ENCODE measurements at places on chromosomes 16 and 17.

DNA sequence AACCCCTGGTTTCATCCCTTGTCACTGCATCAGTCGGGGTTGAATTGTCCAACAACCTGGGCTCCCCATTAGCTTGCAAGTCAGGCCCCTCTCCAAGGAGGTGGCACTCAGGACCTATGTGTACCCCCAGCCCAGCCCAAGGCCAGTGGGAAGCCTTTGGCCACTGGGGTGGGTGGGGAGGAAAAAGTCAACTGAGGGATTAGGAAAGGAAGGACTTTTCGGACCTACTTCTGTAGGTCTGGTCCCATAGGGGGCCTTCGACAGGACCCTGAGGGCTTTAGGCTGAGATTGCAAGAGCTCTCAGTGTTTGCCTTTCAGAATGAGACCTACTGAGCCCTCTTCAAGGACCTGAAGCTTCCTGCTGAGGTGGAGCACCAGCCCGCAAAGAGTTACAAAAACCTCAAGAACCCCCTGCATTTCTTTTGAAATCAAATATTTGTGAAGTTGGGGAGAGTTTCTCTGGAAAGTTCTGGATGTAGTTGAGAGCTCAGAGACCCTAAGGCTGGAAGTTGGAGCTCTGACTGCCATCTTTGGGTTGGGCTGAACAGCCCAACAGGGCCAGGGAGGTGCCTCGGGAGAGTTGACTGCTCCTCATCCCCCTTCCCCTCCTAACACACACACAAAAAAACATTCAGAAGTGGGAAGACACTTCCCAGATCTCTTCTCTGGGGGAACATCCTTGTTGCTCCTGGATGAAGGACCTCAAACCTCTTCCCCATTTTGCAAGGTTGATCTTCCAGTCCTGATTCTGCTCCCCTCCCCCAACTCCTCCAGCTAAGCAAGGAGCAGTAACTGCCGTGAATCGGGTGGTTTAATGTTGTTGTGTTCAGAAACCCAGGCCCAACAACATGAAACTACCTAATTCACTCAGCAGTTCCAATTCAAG lies 5.8 kb upstream of the HOXB9 start:
- no peak for DNase-seq

DNA sequence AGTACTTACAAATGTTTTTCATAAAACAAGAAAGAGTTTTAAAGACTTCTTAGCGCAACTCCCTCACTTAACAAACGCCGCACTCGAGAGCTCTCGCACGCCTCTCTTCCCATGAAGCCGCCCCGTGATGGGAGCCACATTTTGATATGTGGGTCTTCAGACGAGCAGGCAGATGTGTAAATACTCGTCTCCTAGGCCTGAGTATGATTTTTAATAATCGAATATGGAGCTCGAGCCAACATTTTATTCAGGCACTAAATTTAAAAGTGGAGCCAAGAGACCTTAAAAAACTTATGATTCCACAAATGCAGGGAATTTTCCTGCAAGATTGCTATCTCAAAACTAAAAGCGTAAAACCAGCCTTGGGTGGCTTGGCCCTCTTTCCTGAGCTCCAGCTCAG lies 55.4 kb downstream of the IRX6 start:
- DNase-seq = no peak

GRCh38 chr16:56742030-56742984 lies 12.4 kb downstream of the NUP93 start:
- no peak for DNase-seq

- peak; percentile 92 for DNase-seq
Measured at GRCh38 chr17:78378225-78379130, at the start of gene PGS1. PGS1 (plus strand) TSS chr17:78378649; CDS start chr17:78378666, 17 bp downstream.

GRCh38 chr17:49930880-49931279 lies 38.1 kb upstream of the DLX4 start:
- DNase-seq = no peak

DNA sequence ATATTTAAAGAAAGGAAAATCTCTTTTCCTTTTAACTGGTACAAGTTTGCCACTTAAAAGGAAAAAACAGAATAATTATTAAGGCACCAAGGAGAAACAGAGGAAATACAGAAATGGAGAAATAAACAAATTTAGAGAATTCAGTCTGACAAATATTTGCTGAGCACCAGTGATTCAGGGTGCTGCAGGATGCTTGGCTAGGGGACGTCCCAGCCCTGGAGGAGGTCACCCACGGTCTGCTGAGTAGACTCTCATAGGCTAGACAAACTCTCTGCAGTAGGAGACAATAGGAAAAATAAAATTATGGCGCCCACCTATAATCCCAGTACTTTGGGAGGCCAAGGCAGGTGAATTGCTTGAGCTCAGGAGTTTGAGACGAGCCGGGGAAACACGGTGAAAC lies 15.9 kb downstream of the C1QTNF1 start:
- DNase-seq = no peak
